CD8-positive, alpha-beta memory T cell (primary cell): ENCODE measurements at places on chromosomes 7 and 10. TPM values are rescaled to one million over a fixed set of nuclear protein-coding genes. Genes with fewer than 3 reads are reported as not detected.

The TYW1B gene
- 5.1 TPM for total RNA-seq

The SPAG6 gene
- total RNA-seq: not detected

The PLAC9 gene
- total RNA-seq: not detected

The VSTM2A gene
- not detected for total RNA-seq

The DNAJC12 gene
- 12.9 TPM for total RNA-seq

The PAX4 gene
- not detected for total RNA-seq

DNA sequence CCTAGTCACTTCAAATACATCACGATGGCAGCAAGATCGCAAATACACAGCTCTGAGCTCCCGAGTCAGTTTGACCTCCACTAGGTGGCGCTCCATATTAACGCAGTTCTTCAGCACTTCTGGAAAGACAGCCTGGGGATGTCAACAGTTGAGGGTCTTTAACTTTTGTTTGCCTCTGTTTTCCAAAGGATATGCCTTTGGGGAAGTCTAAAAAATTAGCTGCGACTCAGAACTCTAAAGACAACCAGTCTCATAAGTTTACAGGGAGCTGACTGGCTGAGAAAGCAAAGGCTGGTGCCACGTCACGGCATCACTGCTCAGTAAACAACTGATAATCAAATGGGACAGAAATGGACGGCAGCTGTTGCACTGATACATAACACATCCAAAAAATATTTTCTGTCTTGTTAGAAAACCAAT lies 458.8 kb downstream of the SORCS1 start:
- DNase-seq: no peak

- no peak for DNase-seq
These were observed 127.9 kb downstream of the NRF1 start for GRCh38 chr7:129739427-129739826.

DNA sequence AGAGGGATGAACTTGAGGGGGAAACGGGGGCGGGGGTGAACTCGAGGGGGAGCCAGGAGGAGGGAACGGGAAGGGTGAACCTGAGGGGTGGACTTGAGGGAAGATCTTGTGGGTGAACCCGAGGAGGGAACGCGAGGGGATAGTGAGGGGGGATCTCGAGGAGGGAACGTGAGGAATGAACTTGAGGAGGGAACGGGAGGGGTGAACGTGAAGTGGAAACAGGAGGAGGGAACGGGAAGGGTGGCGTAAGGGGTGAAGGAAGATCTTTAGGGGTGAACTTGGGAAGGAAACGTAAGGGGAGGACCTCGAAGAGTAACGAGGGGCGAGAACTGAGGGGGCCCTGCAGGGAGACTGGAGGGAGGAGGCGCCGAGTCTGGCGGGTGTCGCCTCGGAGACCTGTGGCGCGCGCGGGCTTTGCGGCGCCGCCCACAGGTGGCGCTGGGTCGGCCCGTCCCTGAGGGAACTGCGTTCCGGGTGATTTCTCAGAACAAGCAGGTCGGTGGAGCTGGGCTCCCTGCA lies 651 bp downstream of the MYO3A start:
- no peak for DNase-seq

- DNase-seq: no peak
These were observed 75.3 kb upstream of the GRB10 start for GRCh38 chr7:50857804-50858489.

- no peak for DNase-seq
These were observed 1149.5 kb upstream of the POT1 start for GRCh38 chr7:126079151-126079550.

GRCh38 chr10:44949127-44949802 lies 10.3 kb upstream of the RASSF4 start:
- no peak for DNase-seq

GRCh38 chr7:44580945-44581878 lies 819 bp downstream of the TMED4 start:
- DNase-seq: peak; percentile 36

- DNase-seq: no peak
These were observed 1.2 kb downstream of the BRAF start for GRCh38 chr7:140923358-140924006.

- no peak for DNase-seq
These were observed 16.6 kb upstream of the AFAP1L2 start for GRCh38 chr10:114420811-114421485.

- no peak for DNase-seq
These were observed 102.2 kb downstream of the NT5C2 start for GRCh38 chr10:103090911-103091310.

DNA sequence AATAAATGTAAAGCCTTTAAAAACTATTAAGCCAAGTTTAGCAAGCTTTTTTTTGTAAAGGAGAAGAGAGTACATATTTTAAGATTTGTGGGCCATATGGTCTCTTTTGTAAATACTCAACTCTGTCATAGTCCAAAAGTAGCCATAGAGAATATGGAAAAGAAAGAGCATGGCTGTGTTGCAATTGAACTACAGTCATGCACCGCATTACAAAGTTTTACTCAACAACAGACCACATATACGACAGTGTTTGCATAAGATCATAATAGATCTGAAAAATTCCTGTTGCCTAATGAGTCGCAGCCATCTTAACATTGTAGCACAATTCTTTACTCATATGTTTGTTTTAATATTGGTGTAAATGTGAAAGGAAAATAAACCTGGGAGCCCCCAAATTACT lies 440.8 kb downstream of the HTR7 start:
- DNase-seq: no peak

DNA sequence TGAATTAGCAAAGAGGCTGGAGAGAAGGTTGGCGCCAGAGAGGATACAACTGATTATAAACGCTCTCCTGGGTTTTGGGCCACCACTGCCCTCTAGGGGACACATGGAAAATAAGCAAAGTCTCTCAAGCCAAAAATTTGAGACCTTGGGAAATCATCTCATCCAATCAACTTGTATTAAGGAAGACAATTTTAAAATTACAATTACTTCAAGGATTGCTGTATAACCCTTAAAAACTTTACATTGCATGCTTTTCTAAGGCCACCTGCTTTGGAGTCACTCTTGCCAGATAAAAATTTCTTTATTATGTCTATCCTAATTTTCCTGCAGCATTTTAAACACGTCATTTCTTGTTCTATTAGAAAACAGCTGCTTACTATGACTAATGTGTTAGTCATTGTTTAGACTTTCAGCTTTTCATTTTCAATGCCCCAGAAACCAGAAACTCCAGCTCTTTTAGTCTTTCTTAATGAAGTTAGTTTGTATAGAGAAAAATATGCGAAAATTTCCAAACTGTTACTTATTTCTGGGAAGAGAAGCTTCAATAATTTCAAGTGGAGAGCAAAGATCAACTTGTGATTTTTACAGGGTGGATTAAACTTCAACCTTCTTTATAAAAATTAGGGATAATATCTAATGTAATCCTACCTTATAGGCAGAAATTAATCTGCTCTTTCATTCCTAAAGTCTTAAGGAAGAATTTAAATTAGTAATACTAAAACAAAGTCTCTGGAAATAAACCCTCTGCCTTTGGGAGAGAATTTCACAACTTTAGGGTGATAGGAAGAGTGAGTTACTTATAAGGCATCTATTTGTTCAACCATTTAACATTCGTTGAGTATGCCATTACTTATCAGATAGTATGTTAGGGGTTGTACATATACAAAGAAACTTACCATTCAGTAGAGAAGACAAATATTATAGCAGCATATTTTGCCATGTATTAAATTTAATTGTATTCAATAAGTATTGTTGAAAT lies 20.6 kb upstream of the RHOBTB1 start:
- peak; percentile 9 for DNase-seq

DNA sequence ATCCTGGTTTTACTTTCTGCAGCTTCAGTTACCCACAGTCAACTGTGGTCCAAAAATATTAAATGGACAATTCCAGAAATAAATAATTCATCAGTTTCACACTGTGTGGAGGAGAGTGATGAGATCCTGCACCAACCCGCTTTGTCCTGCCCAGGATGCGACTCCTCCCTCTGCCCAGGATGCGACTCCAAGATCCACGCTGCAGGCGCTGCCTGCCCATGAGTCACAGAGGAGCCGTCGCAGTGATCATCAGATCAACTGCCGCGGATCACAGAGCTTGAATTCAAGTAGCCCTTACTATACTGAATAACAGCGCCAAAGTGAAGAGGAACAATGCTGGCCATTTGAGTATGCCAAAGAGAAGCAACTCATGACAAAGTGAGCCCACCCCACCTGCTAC lies 61.5 kb downstream of the GRB10 start:
- DNase-seq: no peak

DNA sequence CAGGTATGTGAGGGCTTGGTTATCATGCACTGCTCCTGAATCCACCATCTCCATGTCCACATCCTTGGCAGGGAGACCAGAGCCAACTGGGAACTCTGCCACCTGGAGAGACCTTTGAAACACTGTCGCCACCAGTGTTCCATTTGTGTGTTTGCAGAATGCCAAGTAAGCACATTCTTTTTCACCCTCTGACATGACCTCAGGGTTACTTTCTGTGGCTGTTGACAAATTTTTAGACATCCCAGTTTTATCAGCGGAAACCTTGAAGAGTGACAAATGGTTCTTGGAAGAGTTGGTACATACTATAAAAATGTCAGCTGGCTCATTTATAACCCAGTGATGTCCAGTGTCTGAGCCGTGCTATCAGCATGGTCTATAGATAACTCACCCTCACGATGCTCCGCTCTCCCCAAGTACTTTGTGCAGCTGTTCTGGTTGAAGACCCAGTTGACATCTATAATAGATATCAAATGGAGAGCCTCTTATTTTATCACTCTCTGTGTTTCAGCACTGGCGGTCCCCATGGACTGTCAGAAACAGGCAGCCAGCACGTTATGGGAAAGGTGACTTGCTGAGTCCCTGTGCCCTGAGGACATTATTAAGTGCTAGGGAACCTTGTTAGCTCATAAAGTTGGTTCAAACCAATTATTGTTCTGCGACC lies 563.1 kb upstream of the GALNT17 start:
- no peak for DNase-seq

DNA sequence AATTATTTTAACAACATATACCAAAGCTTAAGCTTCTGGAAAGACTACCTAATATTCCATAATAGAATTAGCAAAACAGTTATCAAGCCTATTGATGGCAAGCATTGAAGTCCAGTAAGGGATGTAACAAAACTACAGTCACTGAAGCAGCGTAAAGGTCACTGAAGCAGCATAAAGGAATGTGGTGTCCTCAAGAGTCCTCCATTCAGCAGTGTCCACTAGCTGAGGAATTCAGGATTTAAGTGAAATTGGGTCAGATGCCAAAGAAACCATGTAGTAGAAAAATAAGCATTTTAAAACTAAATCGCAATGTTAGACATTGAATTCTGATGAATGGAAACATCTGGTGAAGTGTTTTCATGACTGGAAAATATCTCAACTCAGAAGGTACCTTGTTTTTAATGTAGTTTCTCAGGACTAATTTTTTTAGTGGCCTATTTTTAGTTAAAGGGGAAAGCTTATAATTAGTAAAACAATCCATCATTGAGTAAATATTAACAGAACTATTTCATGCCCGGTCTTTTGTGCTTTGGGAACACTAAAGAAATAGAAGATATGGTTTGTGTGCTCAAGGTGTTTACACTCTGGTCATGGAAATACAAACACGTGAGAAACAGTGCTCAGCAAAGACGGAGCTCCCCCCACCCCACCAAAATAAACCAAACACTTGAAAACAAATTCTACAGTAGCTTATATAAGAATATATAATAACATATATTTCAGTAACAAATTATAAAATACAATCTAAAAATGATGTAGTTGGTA lies 121.4 kb downstream of the CDK14 start:
- no peak for DNase-seq

DNA sequence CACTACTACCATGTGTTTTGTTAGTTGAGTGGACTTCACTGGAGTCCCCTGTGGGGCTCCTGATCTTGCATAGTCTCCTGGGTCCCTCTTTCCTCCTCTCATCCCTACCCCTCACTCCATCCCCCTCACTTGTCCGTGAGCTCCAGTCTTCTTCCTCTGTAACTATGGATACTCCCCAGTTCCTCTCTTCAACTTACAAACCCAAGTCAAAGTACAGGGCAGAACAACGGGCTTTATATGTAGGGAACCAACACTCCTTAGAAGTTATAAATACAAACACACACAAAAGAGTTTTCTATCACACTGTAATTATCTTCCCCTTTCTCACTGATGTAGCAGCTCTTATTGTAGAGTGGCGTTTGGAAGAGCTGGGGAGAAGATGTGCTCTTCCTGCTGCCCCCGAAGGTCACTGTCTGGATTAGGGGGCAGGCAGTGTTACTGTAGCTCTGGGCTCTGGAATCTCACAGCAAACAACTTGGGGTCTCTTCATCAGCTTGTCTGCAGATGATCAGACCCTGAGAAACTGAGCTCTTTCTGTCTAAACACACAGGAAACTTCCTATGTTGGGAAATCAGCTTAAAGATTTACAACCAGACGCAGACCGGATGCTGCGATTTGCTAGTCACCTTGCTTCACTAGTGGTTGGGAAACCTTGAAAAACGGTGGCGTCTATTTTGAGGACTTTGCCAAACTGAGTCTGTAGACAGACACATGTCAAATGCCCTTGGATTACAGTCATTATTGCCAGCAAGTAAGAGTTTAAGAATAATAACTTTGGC lies 13.6 kb downstream of the SNX10 start:
- DNase-seq: peak; percentile 21

DNA sequence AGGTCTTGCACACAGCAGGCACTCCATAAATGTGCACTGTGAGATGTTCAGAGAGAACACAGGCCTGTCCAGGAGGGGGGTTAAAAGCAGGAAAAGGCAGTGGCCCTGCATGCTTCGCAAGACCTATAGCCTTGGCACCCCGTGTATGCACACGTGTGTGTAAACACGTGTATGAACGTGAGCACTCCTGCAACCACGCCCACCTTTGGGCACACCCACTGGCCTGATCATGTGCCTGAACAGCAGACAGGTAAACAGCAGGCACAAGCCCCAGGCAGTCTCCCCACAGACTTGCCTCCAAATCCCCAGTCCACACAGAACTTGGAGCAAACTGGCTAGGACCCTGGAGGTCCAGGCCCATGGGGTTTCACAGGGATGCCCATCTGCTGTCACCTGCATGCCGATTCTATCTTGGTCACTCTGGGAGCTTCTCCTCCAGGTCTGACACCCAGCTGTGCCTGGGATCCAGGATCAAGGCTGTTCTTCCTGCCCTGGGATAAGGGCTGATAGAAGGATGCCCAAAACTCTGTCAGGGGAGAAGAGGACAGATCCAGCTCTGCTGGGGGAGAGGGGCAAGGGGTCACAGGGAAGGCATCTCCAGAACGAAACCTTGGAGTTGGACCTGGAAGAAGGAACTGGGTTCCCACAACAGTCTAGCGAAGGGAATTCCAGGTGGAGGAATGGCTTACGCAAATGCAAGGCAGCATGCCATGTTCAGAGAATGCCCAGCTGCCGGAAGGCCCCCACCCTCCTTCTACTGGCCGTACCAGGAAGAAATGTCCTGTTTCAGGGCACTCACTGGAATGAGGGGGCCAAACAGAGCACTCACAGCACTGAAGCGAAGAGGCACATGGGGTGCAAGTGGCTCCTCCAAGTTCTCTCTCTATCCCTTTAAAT lies 14.3 kb upstream of the ZMIZ1 start:
- DNase-seq: peak; percentile 33

GRCh38 chr7:102189756-102190155 lies 96.9 kb upstream of the SH2B2 start:
- no peak for DNase-seq
